ENCODE measurements at places on chromosomes 1 and 21. TPM values are rescaled to one million over a fixed set of nuclear protein-coding genes. Genes with fewer than 3 reads are reported as not detected.
A peak's percentile ranks its signal among the peaks of the same experiment; 100 is the strongest.

The FCRL2 gene
- 0.27 TPM for total RNA-seq

- no peaks in the 10 kb centered on the region for H3K27me3 ChIP-seq
- H3K36me3 ChIP-seq = peaks cover 37% of the 10 kb centered on the region
- H3K4me3 ChIP-seq = no peak overlapping the region
- DNase-seq = no peak
These were observed 32.0 kb downstream of the MTF2 start for GRCh38 chr1:93111065-93111464.

GRCh38 chr1:27000817-27001460, 7.4 kb downstream of the TRNP1 start:
- peaks cover 4% of the 10 kb centered on the region for H3K27me3 ChIP-seq
- H3K36me3 ChIP-seq = no peaks in the 10 kb centered on the region
- no peak overlapping the region for H3K27ac ChIP-seq
- peaks cover 7% of the 10 kb centered on the region for H3K4me1 ChIP-seq
- H3K4me3 ChIP-seq = no peak overlapping the region

- H3K4me1 ChIP-seq = no peaks in the 10 kb centered on the region
- no peak overlapping the region for H3K27ac ChIP-seq
- no peak for DNase-seq
- no peak overlapping the region for H3K4me3 ChIP-seq
- no peaks in the 10 kb centered on the region for H3K27me3 ChIP-seq
These were observed 15.9 kb upstream of the PLCH2 start for GRCh38 chr1:2460203-2460602.

GRCh38 chr21:34644825-34645224, 24.0 kb upstream of the CLIC6 start:
- H3K36me3 ChIP-seq = no peaks in the 10 kb centered on the region
- no peak for DNase-seq
- no peaks in the 10 kb centered on the region for H3K27me3 ChIP-seq
- H3K27ac ChIP-seq = no peak overlapping the region
- no peaks in the 10 kb centered on the region for H3K4me1 ChIP-seq

The BSND gene
- total RNA-seq = not detected

DNA sequence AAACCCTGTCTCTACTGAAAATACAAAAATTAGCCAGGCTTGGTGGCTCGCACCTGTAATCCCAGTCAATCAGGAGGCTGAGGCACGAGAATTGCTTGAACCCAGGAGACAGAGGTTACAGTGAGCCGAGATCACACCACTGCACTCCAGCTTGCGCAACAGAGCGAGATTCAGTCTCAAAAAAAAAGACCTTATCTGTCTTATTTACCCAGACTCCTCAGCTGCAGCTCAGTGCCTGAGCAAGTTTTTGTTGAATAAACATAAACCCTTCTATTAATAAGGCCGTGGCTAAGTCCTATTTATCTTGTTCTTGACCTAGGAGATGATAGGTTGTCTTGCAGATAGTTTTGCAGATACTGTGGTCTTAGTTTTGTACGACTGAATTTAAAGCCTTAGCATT, 136.4 kb upstream of the TMEM51 start:
- H3K27ac ChIP-seq = no peak overlapping the region
- H3K36me3 ChIP-seq = no peaks in the 10 kb centered on the region
- no peaks in the 10 kb centered on the region for H3K27me3 ChIP-seq
- H3K4me1 ChIP-seq = no peaks in the 10 kb centered on the region

GRCh38 chr21:29193072-29193471, 62.6 kb downstream of the MAP3K7CL start:
- H3K36me3 ChIP-seq = no peaks in the 10 kb centered on the region
- DNase-seq = no peak
- H3K4me3 ChIP-seq = no peak overlapping the region
- H3K27me3 ChIP-seq = no peaks in the 10 kb centered on the region

The HAO2 gene
- total RNA-seq = not detected

The S100PBP gene
- total RNA-seq = 56.3 TPM

The RHEX gene
- total RNA-seq = 0.22 TPM

DNA sequence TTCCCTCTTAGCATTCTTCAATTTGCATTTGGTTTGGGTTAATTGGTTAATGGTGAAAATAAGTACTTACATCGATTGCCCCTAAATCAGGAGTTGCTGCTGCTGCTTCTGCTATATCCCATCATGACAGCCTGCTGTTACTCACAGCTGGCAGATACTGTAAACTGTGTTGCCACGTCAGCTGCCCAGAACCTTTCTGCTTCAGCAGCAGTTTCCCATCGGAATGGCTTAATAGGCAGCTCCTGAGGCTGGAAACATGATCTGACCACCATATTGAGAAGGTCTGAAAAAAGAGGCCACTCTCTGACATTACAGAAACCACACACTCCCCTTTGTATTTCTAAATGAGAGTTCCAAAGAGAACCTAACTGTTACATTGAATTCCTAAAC, 14.3 kb upstream of the SEC16B start:
- H3K4me1 ChIP-seq = no peaks in the 10 kb centered on the region
- no peak for DNase-seq
- H3K4me3 ChIP-seq = no peak overlapping the region
- H3K27me3 ChIP-seq = no peaks in the 10 kb centered on the region
- H3K36me3 ChIP-seq = no peaks in the 10 kb centered on the region
- no peak overlapping the region for H3K27ac ChIP-seq

- no peak overlapping the region for H3K4me3 ChIP-seq
- H3K27ac ChIP-seq = no peak overlapping the region
- DNase-seq = peak; percentile 44
These were observed 177.0 kb downstream of the CLIC6 start for GRCh38 chr21:34845521-34846451.

DNA sequence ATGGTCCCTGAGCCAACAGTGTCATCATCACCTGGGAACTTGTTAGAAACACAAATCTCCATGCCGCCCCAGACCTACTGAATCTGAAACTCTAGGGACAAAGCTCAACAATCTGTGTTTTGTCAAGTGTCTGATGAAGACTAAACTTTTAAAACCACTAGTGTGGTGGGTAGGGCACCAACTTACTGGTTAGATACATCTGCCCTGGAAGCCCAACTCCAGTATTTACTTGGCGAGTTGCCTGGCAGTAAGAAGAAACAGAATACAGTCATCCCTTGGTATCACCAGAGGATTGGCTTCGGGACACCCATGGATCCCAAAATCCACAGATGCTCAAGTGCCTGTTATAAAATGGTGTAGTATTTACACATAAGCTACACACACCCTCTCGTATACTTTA, 367.9 kb upstream of the DUSP10 start:
- no peaks in the 10 kb centered on the region for H3K4me1 ChIP-seq
- no peak overlapping the region for H3K4me3 ChIP-seq
- H3K36me3 ChIP-seq = no peaks in the 10 kb centered on the region
- DNase-seq = no peak

The HES2 gene
- not detected for total RNA-seq

- no peaks in the 10 kb centered on the region for H3K4me1 ChIP-seq
- H3K36me3 ChIP-seq = no peaks in the 10 kb centered on the region
- H3K27me3 ChIP-seq = no peaks in the 10 kb centered on the region
- no peak overlapping the region for H3K4me3 ChIP-seq
- H3K27ac ChIP-seq = no peak overlapping the region
These were observed 35.7 kb upstream of the MTR start for GRCh38 chr1:236759252-236759859.

DNA sequence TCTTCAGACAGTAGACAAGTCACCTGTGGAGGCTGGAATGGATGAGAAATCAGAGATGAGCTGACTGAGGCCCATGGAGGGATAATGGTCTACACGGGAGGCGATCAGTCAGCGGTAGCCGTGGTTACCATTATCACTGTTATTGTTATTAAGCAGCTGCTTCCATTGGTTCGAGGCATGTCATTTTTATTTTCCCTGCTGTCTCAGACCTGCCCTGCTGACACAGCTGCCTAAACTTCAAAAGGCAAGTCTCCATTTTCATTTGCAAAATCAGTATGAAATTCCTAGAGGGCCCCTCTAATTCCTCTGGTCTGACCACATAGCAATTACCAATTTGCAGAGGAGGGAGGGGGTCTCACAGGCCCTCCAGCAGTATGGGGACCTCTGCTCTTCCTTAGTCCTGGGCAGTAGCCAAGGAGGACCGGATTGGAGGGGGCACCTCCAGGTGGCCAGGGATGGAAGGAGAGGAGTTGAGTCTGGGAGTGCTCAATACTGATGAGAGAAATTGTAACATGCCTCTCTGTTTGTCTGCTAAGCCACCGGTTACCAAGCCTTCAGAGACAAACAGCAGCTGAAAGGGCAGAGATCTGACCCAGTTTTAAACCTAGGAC, 184.2 kb downstream of the TRABD2B start:
- H3K4me3 ChIP-seq = no peak overlapping the region
- no peaks in the 10 kb centered on the region for H3K4me1 ChIP-seq
- no peak for DNase-seq
- H3K36me3 ChIP-seq = no peaks in the 10 kb centered on the region
- no peaks in the 10 kb centered on the region for H3K27me3 ChIP-seq
- H3K27ac ChIP-seq = no peak overlapping the region

DNA sequence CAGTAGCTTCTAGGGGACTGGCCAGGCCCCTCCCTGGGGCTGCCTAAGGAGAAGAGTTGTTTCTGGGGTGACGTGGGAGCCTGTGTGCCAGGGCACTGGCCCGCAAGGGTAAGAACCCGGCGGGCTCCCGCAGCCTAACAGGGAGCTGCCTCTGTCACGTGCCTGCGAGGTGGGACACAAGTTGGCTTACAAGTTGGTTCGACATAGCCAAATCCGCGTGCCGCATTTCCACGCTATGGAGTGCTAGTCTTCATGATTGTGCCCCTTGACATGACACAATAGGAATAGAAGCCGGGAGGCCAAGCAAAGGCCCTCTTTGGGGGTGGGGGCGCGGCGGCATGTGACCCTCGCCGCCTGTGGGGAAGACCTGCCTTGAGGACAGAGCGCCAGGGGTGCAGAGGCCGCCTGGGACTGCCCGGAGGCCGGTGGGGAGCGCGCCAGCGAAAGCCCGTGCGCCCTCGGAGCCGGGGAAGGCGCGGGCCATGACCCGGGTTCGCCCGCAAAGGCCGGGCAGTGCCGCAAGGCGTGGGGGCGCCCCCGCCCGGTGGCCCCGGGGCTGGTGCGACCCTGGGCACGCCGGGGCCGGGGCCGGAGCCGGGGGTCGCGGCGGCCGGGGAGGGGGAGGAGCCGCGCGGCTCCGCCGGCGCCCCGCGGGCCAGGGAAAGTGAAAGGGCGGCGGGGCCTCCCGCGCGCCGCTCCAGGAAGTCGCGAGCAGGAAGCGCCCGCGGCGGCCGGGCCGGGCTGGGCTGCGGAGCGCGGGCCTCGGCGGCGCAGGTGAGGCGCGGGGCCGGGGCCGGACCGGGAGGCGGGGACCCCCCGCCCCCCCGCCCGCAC, at the start of gene SLC37A1:
TSS of gene SLC37A1 (plus strand) at position 702 of the 834 bp plus-strand sequence. CDS start 4,603 bp downstream, outside the sequence.
- H3K27me3 ChIP-seq = no peaks in the 10 kb centered on the region
- H3K36me3 ChIP-seq = no peaks in the 10 kb centered on the region
- no peak for DNase-seq

DNA sequence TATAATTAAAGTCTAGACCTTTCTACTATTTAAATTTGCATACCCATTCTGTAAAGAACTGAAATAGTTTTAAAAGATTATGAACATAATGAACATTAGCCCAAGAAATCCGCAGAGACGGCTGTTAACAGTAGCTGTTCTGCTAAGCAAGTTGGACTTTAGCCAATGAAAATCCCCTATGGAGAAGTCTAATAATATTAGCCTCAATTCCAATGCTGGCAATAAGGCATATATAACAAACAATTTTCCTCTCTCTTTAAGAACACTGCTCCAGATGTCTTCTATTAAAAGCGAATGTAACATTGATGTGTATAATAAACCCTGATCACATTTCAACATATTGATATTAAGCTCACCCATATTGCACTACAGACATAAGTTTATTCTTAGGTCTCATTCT, 221.3 kb upstream of the KCTD3 start:
- no peaks in the 10 kb centered on the region for H3K27me3 ChIP-seq
- no peaks in the 10 kb centered on the region for H3K4me1 ChIP-seq
- no peak overlapping the region for H3K4me3 ChIP-seq

- no peaks in the 10 kb centered on the region for H3K36me3 ChIP-seq
- no peak for DNase-seq
- H3K4me1 ChIP-seq = no peaks in the 10 kb centered on the region
- H3K4me3 ChIP-seq = no peak overlapping the region
These were observed 52.9 kb downstream of the STUM start for GRCh38 chr1:226601456-226601855.

GRCh38 chr1:11422686-11423085, 56.3 kb upstream of the DISP3 start:
- H3K4me1 ChIP-seq = no peaks in the 10 kb centered on the region
- H3K4me3 ChIP-seq = no peak overlapping the region
- H3K27ac ChIP-seq = no peak overlapping the region
- no peaks in the 10 kb centered on the region for H3K27me3 ChIP-seq
- no peaks in the 10 kb centered on the region for H3K36me3 ChIP-seq

The KIF26B gene
- total RNA-seq = 0.21 TPM

DNA sequence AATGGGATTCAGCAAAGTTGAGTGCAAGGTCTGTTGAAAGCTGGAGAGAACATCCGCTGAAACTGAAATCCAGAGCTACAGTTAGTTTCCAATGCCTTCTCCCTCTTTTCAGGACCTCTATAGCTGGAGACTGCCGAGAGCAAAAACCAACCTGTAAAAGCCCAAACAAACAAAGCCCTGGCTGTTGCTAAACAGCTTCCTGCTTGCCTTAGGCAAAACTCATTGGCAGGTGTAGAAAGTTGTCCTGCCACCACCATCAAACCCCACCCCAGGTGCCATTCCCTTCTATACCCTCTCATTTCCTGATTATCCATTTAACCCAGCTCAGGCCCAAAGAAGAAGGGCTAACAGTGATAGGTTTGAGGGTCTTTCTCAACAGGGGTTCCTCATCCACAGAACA, 24.7 kb downstream of the SCYL3 start:
- no peak overlapping the region for H3K4me3 ChIP-seq
- no peak overlapping the region for H3K27ac ChIP-seq
- DNase-seq = no peak
- no peaks in the 10 kb centered on the region for H3K27me3 ChIP-seq

DNA sequence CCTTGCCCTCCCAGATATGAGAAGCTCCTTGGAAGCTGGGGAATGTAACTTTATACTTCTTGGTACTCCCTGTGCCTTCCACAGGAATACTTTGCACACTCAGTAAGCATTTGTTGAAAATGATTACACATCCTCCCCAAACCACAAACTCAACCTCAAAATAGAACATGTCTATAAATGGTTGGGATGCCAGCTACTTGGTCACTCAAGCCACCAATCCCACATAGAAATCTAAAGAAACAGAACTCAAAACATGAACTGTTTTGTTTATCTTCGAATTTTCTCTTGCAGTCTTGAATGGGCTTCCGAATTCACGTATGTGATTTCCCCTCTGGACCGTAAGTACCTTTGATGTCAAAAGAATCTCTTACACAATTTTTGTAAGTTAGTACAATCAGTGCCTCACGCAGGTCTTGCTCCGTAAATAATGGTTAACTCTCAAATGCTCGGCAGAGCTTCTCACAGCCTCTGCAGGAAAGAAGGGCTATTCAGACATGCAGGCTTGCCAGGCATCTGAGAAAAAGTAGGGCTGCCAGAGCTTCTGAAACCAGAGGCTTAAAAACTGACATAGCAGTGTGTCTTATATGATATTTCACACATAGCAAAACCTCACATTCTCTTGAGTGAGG, 26.9 kb downstream of the SORT1 start:
- no peak overlapping the region for H3K4me3 ChIP-seq
- DNase-seq = no peak
- no peaks in the 10 kb centered on the region for H3K4me1 ChIP-seq
- peaks cover 3% of the 10 kb centered on the region for H3K27me3 ChIP-seq
- no peak overlapping the region for H3K27ac ChIP-seq

Data from naive thymus-derived CD4-positive, alpha-beta T cell (primary cell).